ENCODE measurements at places on chromosomes 12 and 14.

- no peak for DNase-seq
These were observed 182.1 kb downstream of the C12orf50 start for GRCh38 chr12:87847147-87847546.

GRCh38 chr14:40010961-40011360 is 578.7 kb upstream of the FBXO33 start:
- no peak for DNase-seq

- DNase-seq: no peak
These were observed 30.6 kb upstream of the ULK1 start for GRCh38 chr12:131863711-131864396.

- no peak for DNase-seq
These were observed 572 bp downstream of the RAN start for GRCh38 chr12:130872179-130873096.
